ENCODE measurements at places on chromosomes 12 and 14.

- DNase-seq: no peak
These were observed 173.2 kb downstream of the EGLN3 start for GRCh38 chr14:33777681-33778080.

- no peak for DNase-seq
These were observed 113.2 kb upstream of the FLRT2 start for GRCh38 chr14:85416771-85417170.

- DNase-seq: no peak
These were observed 94.6 kb upstream of the SCAF11 start for GRCh38 chr12:46084666-46085631.

DNA sequence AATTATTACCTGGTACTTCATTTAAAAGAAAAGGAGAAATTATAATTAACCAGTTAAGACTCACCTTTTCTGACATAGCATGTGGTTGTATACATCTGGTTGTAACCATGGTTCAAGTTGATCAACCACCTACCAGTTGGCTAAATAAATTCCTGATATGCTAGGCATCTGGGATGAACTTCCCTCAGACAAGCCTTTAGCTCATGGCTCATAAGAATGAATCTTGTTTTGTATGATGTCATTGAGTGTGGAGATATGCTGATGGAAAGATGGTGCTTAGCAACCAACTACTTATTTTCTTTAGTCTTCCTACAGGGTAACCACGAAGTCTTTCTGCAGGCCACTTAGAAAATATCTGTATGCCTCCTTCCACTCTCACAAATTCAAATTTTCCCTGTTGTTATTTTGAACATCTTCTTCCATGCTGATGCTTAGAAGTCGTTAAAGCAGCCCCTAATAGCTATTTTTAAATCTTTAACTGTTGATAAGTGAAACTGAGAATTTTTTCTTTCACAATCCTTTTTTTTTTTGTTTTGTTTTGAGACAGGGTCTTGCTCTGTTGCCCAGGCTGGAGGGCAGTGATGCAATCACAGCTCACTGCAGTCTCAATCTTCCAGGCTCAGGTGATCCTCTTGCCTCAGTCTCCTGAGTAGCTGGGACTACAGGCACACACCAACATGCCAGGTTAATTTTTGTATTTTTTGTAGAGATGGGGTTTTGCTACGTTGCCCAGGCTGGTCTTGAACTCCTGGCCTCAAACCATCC lies 51.9 kb upstream of the PTHLH start:
- no peak for DNase-seq

DNA sequence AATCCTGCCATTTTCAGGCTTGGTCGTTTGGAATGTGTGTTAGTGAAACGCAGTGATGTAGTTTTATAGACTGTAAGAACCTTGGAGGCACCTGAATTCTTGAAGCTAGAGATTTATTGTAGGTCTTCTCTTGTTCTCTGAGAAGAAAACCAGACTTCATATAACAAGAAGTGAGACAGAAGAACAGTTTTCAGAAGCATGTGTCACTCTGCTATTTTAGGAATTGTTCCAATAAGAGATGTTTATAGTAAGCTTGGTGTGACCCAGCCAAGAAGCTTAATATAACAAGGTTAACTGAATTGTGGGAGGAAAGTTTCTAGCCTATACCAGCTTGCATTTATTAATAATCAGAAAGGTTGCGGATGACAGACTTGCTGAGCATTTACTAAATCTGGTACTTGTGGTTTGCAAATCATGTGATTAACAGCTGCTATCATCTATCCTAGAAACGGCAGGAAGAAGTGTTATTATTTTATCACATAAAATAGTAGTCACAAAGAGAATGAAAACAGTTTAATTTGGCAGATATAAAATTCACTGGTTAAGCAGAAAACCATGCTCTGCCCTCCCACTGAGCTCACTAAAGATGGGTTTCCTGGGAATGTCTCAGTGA lies 49.2 kb upstream of the BCAT1 start:
- DNase-seq: no peak

DNA sequence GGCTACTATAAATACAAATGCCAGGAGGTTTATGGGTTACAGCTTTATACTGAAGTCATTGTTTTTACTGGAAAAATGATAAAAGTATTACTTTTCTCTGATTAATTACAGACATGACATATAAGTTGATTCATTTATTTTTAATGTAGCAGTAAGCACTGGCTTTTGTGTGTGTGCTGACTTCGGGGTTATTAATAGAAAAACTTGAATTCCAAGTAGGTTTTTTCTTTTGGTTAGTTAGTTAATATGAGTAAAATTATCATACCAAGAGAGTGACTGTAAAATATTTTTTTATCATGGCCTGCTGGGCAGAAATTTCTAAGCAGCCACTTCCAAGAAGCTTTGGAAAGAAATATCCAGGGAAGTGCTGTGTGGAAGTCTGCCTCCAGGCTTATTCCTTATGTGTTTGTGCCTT lies 56.4 kb downstream of the IFT81 start:
- DNase-seq: no peak

GRCh38 chr14:95675486-95675885 lies 10.7 kb upstream of the TCL1B start:
- no peak for DNase-seq

DNA sequence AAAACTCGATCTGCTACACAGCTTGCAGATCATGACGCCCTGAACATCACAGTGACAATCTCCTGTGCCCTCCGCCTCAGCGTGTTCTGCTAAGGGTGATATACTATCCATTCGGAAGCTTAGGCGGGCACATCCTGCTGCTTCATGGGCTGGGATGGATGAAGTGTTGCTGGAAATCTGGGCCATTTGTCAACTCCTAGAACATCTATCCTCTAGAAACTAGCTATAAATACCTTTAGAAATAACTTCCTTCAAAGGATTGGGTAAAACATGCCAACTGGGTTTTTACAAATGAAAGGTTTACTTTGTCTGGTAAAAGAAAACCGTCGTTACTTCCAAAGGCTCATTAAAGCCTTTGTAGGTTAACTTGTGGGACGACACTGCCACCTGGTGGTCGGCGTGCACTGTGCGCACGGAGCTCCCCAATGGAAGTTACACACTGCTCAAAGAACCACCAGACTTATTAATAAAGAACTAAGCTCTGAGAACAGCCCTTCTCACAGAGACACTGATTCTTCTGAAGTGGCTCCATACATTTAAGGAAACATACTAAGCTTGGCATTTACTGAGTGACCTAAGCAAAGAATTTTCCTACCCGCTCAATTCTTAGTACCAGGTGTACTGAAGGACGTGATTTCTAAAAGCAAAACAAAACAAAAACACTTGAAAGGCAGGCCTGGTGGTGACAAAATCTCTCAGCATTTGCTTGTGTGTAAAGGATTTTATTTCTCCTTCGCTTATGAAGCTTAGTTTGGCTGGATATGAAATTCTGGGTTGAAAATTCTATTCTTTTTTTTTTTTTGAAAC lies 21.6 kb upstream of the CACNA2D4 start:
- peak; percentile 90 for DNase-seq

DNA sequence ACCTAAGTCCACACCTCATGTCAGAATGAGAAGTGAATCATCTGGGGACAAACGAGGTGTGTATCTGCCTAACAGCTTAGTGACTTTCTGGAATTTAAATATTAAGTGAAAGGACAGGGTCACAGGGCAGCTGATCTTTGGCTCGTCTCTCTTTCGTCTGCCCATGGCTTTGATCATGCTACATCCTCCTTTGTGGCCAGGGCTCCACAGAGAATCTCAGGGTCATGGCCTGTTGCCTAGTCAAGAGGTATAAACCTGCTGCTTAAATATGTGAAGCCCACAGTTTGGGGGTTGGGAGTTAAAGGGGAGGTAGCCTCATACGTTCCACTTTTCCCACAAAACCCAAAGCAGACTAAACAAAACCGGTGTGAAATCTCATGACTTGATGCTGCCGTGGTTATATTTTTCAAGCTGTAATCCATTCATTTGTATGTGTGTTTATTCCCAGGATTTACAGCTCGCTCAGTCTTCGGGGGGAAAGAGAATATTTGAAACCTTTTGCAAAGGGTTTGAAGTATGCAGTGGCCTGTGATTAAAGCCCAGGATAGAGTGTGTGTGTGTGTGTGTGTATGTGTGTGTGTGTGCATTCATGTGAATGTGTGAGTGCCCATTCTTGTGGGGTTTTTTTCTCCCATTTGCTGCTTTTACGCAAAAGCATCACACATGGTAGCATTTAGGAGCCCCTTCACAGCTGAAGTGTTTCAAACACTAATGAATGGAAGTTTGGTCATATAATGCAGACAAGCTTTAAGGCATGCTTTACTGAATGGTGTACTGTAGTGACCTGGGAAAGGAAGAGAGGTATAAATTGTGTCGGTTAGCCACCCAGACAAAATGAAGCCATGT lies 137.1 kb downstream of the HMGA2 start:
- no peak for DNase-seq

- no peak for DNase-seq
These were observed 49.8 kb upstream of the RAP1B start for GRCh38 chr12:68560851-68561422.

- no peak for DNase-seq
These were observed 13.1 kb downstream of the P2RX2 start for GRCh38 chr12:132631666-132632065.

DNA sequence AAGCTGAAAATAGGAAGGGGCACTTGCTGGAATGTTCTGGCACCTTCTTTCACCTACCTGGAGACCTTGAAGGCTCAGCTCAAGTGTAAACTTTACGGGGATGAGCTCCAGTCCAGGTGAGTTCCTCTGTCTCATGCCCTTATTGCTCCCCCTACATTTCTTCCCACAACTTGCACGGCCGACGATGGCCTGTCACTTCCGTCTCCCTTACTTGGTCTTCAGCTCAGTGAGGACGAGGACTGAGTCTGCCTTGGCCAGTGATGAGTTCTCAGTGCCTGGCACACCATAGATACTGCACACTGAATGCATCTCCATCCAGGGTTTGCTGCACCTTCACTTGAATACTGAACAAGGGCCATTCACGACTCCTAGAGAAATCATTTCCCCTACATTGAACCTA lies 21.4 kb downstream of the ADGRD1 start:
- DNase-seq: no peak

- DNase-seq: no peak
These were observed 15.6 kb upstream of the TFCP2 start for GRCh38 chr12:51188359-51189051.

DNA sequence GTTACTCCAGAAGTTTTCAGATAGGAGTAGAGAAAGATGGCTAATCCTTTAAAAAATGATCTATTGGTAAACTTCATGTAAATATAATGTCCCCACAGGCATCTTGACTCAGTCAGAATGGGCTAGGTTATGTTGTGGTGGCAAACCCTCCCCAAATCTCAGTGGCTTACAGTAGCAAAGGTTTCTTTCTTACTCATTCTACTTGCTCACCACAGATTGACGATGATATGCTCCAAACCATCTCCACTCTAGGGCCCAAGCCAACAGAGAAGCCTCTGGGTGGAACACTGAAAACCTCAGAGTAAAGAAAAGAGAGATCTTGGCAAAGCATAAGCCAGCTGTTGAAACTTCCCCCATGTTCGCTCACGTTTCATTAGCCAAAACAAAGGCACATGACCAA lies 146.4 kb downstream of the EMP1 start:
- no peak for DNase-seq

GRCh38 chr12:34290381-34290995 lies 268.2 kb downstream of the ALG10 start:
- no peak for DNase-seq

- no peak for DNase-seq
These were observed 2.9 kb upstream of the EPYC start for GRCh38 chr12:91007531-91008290.

- peak; percentile 14 for DNase-seq
These were observed 231.2 kb upstream of the DCN start for GRCh38 chr12:91413581-91414546.

DNA sequence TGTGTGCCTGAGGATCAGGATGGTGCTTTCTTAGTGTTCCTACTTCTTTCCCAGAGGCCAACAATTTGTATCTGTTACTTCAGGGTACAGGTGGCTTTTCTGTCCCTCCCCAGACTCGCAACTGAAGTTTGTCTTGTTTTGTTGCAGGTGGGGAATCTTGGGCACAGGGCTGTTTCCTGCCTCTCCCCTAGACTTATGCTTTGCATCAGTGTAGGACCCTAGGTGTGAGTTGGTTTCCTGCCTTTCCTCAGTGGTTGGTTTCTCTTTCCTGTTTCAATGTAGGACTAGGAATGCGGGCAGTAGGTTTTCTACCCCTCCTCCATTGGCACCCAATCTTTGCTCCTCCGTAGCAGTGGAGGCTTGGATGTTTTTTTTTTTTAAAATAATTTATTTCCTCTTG lies 87.0 kb downstream of the TRMT5 start:
- DNase-seq: no peak

- no peak for DNase-seq
These were observed 331.4 kb downstream of the MED13L start for GRCh38 chr12:115946092-115946491.

DNA sequence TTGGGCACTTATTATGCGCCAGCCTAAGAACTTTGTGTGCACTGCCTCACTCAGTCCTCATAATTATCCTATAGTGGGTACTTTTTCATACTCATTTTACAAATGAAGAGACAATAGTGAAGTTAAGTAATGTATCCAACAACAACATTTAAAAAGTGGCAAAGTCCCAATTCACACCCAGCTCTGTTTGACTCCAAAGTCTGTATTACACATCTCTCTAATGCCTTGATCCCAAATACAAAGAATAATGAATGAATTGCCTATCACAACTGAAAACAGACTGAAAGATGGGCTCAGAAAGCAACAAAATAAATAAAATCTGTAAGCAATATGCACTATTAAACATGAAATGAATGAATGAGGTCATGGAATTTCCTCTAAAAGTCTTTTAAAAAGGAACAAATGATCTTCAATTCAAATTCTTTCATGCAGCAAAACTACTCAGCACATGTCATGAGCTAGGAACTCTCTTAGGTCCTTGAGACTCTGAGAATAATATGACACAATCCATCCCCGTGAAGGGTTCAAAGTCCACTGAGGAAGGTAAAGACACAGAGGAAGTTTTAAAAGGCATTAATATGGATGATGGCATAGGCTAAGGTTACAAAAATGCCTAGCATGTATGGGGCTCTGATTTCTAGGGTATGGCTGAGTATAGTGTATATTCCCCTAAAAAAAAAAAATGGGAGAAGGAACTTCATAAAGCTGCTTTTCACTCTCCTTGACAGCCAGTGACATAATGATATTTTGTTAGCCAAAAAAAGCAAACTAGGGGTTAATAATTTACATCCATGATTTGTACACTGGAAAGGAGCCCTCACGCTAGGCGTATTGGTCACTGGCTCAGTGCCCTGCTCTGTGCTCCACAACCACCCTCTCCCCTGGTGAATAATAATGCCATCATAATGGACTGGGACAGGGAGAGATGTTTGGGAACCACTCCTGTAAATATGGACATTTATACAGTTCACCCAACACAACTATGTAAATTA lies 103.4 kb downstream of the SLC2A13 start:
- DNase-seq: no peak

Data from muscle of arm (tissue), 14 donors.